Peyer's patch (tissue), 4 donors: ENCODE measurements at places on chromosomes 3 and 15. TPM values are rescaled to one million over a fixed set of nuclear protein-coding genes. Genes with fewer than 3 reads are reported as not detected.

The SH3GL3 gene
- total RNA-seq: not detected

GRCh38 chr15:77798151-77798835 is 165.6 kb upstream of the LINGO1 start:
- no peak for DNase-seq

The SCAMP5 gene
- total RNA-seq: 64.5 TPM

GRCh38 chr3:184526088-184526433 is 35.5 kb upstream of the EPHB3 start:
- no peak for DNase-seq

The ZFYVE19 gene
- total RNA-seq: 110 TPM

GRCh38 chr3:27356976-27357375 is 12.2 kb downstream of the NEK10 start:
- no peak for DNase-seq

- no peak for DNase-seq
Observed at GRCh38 chr3:38247366-38248035, 18.1 kb upstream of the SLC22A13 start.

The KBTBD13 gene
- total RNA-seq: not detected

- DNase-seq: no peak
Observed at GRCh38 chr15:68658151-68658550, 79.4 kb downstream of the CORO2B start.

- DNase-seq: no peak
Observed at GRCh38 chr3:144229953-144230352, 258.3 kb downstream of the DIPK2A start.

The NEK10 gene
- total RNA-seq: 5.0 TPM

The ADGRG7 gene
- 54.9 TPM for total RNA-seq

The RPL22L1 gene
- total RNA-seq: 29.6 TPM

The CFAP161 gene
- total RNA-seq: not detected
